Stimulated activated CD8-positive, alpha-beta memory T cell treated with anti-CD3 and anti-CD28 coated beads, Interleukin-4, amount 100 ng/mL, for 1 hour (primary cell): ENCODE measurements at places on chromosomes 16 and 17.

DNA sequence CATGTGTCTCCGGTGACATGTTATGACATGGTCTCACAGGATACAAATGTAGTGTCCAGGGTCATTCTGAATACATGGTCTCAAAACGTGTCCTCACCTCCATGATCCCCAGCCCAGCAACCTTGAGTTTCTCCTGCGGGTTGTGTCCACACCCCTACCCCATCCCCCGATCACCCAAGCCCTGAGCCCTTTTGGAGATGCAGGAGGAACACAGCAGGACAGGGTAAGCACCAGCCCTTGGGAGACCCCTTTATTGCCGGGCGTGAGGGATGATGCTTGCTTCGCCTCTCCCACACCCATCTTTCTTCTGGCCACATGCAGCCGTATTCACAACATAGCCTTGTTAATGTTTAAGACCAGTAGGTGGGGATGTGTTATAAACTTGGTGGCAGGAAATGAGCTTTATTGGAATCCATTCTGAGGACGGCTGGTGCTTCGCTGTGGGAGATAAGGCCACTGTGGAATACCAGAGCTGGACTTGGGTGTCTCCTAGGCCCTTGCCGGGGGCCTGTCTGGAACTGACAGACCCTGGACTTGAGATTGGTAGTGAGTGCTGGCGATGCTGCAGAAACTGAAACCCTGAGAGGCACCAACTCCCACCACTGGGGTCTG, 5.5 kb downstream of the TMEM132E start:
- no peak for DNase-seq

GRCh38 chr17:70677783-70678647, 508.7 kb downstream of the KCNJ2 start:
- DNase-seq: no peak

- no peak for DNase-seq
These were observed 32.4 kb upstream of the IRX3 start for GRCh38 chr16:54318941-54319340.

GRCh38 chr17:58447039-58447975, 30.0 kb upstream of the RNF43 start:
- DNase-seq: peak; percentile 29

GRCh38 chr17:17062356-17062755, 20.1 kb downstream of the MPRIP start:
- DNase-seq: no peak

- DNase-seq: no peak
These were observed 77.7 kb downstream of the RBFOX3 start for GRCh38 chr17:79533116-79533515.

- DNase-seq: no peak
These were observed 218.0 kb downstream of the NTN1 start for GRCh38 chr17:9239246-9239792.

DNA sequence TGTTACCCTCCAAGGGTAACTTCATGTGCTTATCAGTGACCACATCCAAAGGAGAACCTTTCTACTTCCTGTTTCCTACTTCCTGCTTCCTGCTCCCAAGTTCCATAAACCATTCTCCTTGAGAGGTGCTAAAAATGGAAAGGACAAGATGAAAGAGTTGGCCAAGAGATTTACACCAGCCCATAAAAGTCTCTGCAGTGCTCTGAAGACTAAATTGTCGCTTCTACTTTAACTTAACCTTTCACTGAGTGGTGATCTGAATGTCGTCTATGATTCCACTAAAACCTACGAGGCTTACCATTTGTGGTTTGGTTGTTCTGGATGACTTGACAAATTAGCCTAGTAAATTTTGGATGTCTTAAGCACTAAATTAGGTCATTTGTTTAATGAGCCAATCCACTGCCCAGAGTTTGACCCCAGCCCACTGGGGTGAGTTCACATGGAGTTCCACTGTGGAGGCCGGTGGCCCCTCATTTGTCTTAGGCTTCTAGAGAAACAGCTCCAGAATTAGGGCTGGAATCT, 333.1 kb downstream of the FOXL1 start:
- no peak for DNase-seq

GRCh38 chr16:48740964-48741363, 131.0 kb upstream of the N4BP1 start:
- DNase-seq: no peak

DNA sequence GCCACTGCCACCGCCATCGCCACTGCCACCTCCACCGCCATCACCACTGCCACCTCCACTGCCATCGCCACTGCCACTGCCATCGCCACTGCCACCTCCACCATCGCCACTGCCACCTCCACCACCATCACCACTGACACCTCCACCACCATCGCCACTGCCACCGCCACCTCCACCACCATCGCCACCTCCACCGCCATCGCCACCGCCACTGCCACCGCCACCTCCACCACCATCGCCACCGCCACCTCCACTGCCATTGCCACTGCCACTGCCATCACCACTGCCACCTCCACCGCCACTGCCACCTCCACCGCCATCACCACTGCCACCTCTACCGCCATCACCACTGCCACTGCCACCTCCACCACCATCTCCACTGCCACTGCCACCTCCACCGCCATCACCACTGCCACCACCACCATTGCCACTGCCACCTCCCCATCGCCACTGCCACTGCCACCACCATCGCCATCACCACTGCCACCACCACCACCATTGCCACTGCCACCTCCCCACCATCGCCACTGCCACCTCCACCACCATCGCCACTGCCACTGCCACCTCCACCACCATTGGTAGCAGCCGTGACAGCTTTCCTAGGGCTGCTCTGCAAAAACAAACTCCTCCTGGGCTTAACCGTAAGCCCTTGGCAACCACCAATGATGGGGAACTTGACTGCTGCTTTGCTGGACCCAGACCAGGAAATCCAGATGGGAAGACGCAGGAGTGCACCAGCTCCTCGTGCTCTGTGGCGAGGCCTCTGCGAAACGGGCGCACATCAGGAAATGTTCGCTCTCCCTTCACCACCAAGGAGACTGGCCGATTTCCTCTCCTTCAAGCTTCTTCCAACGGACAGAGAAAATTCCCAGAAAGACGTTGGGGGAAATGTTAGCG, 147.2 kb downstream of the RBFOX3 start:
- no peak for DNase-seq

- DNase-seq: no peak
These were observed 744.7 kb upstream of the GOT2 start for GRCh38 chr16:59478838-59479237.

- no peak for DNase-seq
These were observed 2.3 kb upstream of the ANKRD40 start for GRCh38 chr17:50710025-50710424.
